ENCODE measurements at places on chromosomes 11 and 22. TPM values are rescaled to one million over a fixed set of nuclear protein-coding genes. Genes with fewer than 3 reads are reported as not detected.

DNA sequence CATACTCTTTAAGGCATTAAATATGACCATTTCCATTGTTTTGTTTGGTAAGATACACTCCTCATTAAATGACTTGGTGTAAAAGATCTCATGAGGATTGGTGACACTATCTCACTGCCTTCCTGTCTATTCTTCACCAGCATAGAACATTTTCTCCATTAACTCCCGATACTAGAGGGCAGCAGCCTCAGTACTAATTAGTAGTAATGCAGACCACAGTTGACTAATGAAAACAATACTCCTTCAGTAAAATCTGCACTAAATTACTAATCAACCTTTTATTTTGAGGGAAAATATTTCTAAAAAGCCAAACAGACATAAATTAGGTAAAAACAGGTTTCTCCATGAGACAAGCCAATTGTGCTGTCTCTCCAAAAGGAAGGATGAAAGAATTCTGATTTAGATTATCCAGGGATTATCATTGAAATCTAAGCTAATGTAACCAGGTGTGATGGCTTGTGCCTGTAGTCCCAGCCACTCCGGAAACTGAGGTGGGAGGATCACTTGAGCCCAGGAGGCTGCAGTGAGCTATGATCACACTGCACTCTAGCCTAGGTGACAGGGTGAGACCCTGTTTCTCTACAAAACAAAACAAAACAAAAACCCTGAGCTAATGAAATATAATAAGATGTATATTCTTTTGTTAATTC is 9.4 kb downstream of the PGM2L1 start:
- DNase-seq, result peak; percentile 90

GRCh38 chr11:3180869-3181268 is 15.8 kb upstream of the OSBPL5 start:
- no peak for DNase-seq

GRCh38 chr11:79437981-79438630 is 2.7 kb downstream of the TENM4 start:
- no peak for DNase-seq

The IGSF22 gene
- total RNA-seq, result 1.2 TPM

Measured in activated naive CD4-positive, alpha-beta T cell treated with anti-CD3 and anti-CD28 coated beads for 36 hours (primary cell).